D341Med (cell line): ENCODE measurements at places on chromosomes 11 and 22.
A peak's percentile ranks its signal among the peaks of the same experiment; 100 is the strongest.

- DNase-seq, result no peak
These were observed 374.4 kb downstream of the NTM start for GRCh38 chr11:131744847-131745246.

- no peak for DNase-seq
These were observed 20.6 kb upstream of the DDI1 start for GRCh38 chr11:104015649-104016415.

- no peak for DNase-seq
These were observed 6.4 kb downstream of the CD6 start for GRCh38 chr11:60977836-60978235.

DNA sequence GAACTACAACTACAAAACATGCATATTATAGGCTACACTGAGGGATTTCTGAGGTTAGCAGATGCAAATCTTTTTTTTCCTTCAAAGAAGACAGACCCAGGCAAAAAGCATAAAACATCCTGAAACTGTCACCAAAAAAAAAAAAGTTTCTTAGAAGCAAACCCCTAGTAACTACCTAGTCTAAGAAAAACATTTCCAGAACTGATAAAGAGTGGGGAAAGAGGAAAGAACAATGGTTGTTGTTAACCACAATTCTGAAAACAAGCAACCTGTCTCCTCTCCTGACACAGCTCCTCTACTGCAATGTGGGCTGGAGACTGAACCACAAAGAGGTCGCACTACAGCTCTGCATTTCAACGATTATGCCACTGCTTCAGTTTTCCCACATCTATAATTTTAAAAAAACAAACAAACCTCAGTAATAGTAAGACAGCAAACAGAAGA, 15.0 kb downstream of the DENND5A start:
- no peak for DNase-seq

- DNase-seq, result no peak
These were observed 54.6 kb downstream of the RPUSD4 start for GRCh38 chr11:126156814-126157213.

- no peak for DNase-seq
These were observed 63.6 kb upstream of the EP300 start for GRCh38 chr22:41028841-41029240.

DNA sequence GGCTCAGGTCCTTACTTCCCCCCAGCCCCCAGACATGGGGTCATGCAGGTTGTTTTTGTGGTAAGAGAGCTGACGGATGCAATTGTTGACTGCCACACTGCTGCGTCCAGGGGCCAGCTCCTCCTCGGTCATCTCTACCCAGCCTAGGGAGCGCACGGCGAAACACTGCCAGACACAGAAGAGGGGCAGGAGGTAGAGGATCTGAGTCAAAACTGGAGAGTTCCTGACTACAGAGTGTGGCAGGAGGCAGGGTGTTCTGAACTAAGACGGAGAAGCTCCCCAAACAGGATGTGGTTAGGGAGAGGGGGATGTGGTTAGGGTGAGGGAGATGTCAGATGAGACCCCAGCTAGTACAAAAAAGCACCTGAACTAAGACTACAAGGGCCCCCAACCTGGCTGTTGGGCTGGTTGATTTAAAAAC, 12.3 kb downstream of the SMPD1 start:
- no peak for DNase-seq

- no peak for DNase-seq
These were observed 5.0 kb downstream of the SLC1A2 start for GRCh38 chr11:35414311-35414710.

DNA sequence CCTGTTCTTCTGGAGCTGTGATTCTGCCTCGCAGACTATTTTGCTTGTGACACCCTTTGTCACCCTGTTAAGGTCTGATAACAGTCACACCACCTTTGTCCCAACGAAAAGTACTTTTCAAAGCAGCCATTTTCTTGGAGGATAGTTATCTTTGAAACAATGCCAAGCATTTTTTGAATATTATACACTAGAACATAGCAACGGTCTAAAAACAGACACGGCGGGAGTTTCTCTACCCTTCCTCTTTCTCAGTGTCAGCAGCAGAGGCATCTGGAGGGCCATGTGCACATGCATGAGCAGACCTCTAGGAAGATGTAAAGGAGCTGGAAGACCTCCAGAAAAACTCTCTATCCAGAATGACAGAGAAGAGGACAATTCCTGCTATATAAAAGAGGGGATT, 86.5 kb downstream of the TRPC6 start:
- DNase-seq, result no peak

DNA sequence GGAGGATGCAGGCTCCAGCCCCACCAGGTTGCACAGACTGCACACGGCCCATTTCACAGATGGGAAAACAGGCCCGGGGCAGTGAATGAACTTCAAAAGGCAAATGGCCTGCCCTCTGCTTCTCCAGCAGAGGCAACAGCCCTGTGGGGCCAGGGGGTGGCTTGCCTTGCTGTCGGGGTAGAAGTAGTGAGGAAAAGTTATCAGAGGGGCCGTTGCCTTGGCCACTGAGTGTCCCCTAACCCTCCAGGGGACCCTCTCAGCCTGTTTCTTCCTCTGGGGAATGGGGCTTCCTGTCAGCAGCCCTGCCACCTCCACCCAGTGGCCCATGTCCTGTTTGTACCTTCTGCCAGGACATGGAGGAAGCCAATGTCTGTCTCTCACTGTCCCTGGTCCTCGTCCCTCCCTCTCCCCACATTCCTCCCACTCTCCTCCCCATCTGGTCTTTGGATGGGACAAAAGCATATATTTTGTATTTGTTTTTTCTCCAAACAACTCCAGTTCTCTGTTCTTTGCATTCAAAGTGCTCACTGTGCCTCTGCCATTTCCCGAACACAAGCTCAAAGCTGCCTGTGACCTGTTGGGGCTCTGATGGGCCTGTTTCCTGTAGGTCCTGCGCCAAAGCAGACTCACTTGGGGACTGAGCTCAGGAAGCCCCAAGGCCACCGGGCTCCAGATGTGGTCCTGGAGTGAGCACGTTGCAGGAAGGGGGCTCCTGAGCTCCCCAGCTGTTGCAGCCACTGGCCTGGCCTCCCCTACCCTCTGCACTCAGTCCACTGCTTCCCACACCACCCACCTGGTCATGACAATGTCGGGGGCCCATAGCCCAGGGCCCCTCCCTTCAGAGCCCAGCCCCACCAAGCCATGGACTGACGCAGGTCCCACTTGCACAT, 9.5 kb downstream of the MAP4K2 start:
- no peak for DNase-seq

GRCh38 chr11:38721586-38722315, 2123.7 kb upstream of the RAG2 start:
- DNase-seq, result no peak

DNA sequence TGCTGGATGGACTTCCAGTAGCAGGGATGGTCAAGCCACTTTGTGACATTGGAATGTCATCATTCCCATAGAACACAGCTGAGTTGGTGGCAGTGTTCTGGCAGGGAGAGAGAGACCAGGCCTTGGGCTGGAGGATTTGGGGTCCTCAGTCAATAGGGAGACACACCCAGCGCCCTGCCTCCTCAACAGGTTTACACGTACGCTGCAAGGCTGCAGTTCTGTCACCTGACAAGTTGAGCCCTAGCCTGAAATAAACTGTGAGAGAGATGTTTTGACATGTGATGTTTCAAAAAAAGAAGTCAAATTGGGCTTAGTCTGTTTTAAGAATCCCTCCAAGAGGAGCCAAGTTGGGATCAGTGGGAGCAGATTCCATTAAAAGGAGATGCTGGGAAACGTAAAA, 42.9 kb upstream of the CRYBB3 start:
- no peak for DNase-seq

- DNase-seq, result peak; percentile 10
These were observed 45.5 kb downstream of the GAB4 start for GRCh38 chr22:16962501-16962900.

DNA sequence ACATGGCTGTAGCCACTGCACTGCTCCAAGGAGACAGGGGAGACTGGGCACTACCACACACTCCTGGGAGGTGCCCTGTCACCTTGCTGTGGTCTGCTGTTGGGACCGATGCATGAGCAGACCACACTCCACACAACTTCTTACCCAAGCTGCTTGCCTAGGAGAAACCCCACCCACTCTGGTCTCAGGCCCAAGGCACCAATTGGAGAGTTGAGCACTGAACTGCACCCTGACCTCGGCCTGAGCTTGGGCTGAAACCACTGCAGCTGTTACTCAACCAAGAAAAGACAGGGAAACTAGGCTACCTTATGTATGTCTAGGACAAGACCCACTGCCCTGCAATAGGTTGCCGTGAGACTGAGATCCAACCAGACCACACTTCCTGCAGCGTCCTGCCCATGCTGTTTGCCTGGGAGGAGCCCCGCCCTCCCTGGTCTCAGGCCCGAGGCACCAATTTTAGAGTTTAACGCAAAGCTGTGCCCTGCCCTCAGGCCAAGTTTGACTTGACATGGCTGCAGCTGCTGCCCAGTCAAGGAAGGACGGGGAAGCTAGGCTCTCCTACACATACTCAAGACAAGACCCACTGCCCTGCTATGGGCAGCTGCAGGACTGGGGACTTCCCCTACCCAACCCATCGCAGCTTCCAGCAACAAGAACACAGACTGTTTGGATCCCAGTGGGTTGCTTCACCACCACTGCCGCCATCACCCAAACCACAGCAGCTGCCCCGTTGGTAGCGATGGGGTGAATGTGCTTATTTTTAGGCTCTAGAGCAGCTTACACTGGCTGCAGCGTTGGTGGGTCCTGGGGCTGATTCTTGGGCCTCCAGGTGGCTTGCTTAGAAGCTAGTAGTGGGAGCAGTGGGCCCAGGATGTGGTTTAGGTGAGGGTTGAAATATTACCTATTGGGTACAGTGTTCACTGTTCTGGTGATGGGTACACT, 66.8 kb downstream of the BRD1 start:
- no peak for DNase-seq

- DNase-seq, result no peak
These were observed 6.3 kb downstream of the DAGLA start for GRCh38 chr11:61686469-61686868.

- no peak for DNase-seq
These were observed 117.9 kb downstream of the KCNQ1OT1 start for GRCh38 chr11:2581931-2582350.

GRCh38 chr11:70498976-70499801, 100.9 kb downstream of the CTTN start:
- no peak for DNase-seq
